ENCODE measurements at places on chromosomes 16 and 17.

DNA sequence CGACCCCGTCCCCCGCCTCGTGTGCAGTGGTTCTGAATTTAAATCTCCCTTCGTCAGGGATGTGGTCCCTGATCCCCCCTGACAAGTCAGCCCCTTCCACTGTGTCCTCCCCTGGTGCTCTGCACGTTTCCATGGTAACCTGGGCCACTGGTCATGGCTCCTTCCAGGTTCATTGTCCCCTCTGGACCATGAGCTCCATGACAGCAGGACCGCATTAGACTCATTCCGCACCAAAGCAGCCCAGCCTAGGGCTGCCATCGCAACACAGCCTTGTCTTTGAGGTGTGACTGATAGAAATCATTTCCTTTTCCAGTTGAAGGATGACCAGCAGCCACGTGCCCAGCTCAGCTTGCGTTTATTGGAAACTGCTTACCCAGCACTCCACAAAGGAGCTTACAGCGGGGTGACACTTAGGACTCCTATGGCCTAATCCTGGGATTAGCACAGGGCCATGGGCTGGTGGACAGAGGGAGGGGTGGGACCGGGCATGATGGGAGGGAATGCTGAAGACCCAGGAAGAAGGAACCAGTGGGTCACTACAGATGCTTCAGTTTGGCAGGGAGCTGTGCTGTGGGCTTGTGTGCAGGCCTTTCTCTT is 7.6 kb downstream of the RCVRN start:
- no peak for DNase-seq

GRCh38 chr17:50584749-50585148 is 24.2 kb downstream of the CACNA1G start:
- no peak for DNase-seq

- no peak for DNase-seq
These were observed 18.2 kb downstream of the CMTM4 start for GRCh38 chr16:66678337-66678736.

DNA sequence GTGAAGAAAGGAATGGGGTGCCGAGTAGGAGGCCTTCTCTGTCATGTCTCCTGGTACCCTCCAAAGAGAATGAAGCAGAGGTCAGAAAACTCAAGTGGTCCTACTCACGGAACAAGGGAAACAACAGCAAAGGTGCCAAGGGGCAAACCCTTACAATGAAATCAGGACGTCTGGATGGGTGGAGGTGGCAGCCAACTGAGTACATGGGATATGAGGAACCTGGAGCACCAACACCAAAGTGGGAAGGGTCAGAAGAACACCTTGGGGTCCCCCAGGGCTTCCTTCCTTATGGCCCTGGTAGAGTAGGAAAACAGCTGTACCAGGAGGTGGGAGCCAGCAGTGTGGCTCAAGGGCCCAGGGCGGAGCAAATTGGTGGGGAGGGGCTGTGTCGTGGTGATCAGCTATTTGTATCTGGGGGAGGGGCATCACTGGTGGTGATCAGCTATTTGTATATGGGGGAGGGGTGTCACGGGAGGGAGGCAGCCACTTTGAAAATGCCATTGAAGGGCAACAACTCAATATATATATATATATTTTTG is 643 bp downstream of the HIGD1B start:
- DNase-seq, result no peak

GRCh38 chr17:48576479-48577309 is 1.5 kb downstream of the HOXB4 start:
- DNase-seq, result no peak

DNA sequence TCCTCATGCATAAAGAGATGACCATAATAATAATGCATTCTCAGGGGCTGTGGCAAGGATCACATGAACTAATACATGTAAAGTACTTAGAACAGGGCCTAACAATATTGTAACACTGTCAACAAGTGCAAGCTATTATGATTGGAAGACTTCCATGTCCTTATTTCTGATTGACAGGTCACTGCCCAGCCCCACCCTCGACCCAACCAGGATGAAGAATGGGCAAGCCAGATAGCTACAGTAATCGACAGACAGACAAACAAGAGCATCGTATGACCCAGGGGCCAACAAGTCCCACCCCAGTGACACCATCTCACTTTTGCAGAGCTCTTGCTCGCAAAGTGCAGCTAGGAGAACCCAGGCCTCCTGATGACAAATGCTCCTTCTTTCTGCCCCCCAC is 14.6 kb upstream of the MMP2 start:
- DNase-seq, result no peak

DNA sequence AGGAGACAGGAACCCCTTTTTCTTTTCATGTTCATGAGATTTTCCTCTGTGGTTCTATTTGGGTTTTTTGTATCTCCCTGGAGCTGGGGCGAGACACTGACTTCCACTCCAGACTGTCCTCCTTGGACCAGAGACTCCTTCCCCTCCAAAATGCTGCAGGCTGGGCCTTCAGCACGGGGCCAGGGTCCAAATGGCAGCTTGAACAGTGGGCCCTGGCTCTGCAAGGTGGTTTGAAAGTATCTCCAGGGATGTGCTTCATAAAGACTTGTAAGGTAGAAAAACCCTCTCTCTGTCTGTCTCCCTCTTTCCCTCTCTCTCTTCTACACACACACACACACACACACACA is 236.1 kb downstream of the ZNF423 start:
- DNase-seq, result no peak

DNA sequence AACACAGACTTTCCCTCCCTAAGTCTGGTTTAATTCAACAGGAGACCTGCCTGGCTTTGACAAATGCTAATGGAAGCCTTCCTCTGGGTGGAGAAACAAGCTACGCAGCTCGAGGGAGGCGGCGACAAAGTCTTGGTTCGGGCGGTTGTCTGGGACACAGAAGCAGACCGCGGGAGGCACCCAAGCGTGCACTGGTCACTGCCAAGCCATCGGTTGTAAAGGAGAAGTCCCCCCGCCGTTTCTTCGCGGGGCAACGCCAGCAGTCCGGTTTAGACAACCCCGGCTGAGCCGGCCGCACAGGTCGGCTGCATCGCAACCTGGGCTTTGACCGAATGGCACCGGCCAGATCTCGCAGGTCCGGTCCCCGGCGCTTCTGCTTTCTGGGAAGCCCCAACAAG is 586 bp downstream of the GLYR1 start:
- no peak for DNase-seq

- peak; percentile 35 for DNase-seq
These were observed 79.6 kb downstream of the BRIP1 start for GRCh38 chr17:61783556-61784304.

DNA sequence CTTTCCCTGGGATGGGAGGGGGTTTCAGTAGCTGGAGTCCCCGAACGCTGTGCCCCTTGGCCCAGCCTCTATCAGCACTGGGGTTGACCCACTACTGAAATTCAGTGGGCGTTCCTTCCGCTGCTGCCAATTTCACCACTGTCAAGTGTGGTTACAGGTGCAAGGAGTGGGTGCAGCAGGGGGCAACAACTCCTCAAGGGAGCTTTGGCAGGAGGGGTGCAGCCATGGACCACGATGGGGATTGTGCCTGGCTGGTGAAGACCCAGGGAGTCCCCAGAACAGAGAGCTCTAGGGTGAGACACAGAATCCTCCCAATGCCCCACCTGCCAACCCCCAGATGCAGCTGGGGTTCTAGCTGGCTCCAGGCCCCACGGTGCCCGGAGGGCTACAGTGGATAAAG is 123.5 kb upstream of the SDK2 start:
- DNase-seq, result no peak

- DNase-seq, result no peak
These were observed 28.6 kb downstream of the NFATC3 start for GRCh38 chr16:68113765-68114240.

- DNase-seq, result no peak
These were observed 46.5 kb downstream of the RPH3AL start for GRCh38 chr17:306116-306515.

GRCh38 chr16:31420037-31420436 is 8.1 kb downstream of the COX6A2 start:
- DNase-seq, result no peak

DNA sequence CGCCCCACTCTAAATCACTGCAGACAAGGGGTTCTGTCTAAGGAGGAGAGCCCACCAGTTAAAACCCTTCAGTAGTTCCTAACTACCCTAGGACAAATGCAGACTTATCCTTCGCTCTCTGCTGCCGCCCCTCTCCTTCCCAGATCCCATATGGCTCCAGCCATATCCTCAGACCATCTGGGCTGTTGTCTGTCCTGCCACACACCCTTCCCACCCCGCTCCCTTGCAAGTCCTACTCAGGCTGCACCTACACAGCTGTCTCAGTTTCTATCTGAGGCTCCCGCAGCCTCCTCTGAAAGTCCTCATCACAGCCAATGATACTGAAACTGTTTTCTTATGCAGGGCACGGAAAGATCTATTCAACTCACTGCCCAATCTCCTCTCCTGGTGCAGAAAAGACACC is 720 bp upstream of the BCKDK start:
- peak; percentile 54 for DNase-seq

DNA sequence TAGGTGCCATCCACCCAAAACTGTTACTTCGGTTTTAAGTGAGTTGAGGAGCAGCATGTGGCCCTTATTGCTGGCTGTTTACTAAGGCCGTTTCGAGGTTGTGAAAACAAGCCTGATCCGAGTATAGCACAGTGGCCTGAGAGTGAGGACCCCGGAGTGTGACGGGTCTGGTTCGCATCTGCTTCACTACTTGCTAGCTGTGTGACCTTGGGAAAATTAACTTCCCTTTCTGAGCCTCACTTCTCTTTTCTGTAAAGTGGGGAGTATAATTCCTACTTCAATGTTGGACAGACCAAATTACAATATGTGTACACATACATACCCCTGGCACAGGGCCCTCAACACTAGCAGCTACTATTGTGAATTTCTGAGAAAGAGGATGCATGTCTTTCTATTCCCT is 11.7 kb upstream of the HEATR6 start:
- no peak for DNase-seq

DNA sequence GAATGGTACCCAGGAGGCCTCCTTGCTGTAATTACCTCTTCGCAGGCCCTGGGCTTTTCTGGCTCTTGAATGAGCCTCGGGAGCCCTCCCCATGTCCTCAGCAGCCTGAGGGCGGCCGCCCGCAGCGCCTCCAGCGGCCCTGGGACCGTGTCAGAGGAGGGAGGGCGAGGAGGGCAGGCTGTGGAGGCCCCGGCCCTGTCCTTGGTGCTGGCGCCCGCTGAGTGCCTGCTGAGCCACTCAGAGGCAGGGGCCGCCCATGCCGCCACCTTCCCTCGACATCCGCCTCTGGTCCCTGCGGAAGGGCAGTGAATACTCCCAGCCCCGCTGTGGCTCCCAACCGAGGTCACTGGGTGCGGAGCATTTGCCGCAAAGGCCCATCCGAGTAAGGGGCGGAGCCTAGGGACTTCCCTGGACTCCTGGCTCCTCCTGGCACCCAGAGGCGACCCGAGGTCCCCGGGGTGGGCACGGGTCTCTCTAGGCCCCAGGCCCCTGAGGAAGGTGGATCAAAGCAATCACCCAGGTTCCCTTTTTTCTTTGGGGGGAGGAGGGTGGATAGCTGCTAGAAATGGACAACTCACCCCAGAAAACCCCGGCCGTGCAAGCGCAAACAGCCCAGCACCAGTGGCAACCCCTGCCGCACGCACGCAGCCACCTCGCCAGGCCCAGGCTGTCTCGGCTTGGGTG is 2.8 kb downstream of the RBFOX3 start:
- DNase-seq, result no peak

DNA sequence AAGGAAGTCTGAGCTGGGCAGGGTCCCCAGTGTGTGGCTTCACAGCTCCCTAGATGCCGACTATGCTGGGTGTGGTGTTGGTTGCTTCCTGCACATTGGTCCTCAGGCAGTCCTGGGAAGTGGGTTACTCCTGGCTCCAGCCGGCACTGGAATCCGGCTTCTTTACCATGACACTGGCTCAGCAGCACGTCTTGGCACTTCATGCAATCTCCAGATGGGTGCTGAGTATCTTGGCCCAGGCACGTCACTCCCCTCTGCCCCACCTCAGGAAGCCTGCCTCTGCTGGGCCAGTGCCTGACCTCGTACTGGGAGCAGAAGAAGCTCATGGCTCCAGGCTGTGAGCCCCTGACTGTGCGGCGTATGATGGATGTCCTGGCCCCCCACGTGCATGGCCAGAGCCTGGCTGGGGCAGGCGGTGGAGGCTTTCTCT is 24.5 kb downstream of the FCSK start:
- no peak for DNase-seq

- DNase-seq, result no peak
These were observed 446 bp upstream of the COQ7 start for GRCh38 chr16:19066988-19067348.

DNA sequence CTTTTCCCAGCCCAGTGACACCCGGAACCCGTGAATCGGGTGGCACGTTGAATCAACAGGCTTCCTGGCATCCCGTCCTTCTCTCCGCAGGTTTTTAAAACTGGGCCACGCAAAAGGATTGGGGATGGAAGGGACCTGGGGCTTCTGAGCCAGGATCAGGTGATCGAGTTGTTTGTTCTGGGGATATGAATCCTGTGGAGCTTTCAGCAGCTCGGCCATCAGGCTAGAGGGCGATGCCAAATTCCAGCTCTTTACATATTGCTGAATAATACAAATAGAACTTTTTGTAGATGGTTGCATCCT is 473 bp downstream of the SUPT6H start:
- no peak for DNase-seq

- DNase-seq, result peak; percentile 71
These were observed 34.2 kb downstream of the RMI2 start for GRCh38 chr16:11379420-11379819.

All from GM12878 (cell line).